ENCODE measurements at places on chromosomes 2 and 18.

GRCh38 chr2:12300019-12300602, 416.6 kb upstream of the TRIB2 start:
- no peak for DNase-seq

- no peak for DNase-seq
Measured at GRCh38 chr2:133765658-133766057, 197.4 kb upstream of the NCKAP5 start.

DNA sequence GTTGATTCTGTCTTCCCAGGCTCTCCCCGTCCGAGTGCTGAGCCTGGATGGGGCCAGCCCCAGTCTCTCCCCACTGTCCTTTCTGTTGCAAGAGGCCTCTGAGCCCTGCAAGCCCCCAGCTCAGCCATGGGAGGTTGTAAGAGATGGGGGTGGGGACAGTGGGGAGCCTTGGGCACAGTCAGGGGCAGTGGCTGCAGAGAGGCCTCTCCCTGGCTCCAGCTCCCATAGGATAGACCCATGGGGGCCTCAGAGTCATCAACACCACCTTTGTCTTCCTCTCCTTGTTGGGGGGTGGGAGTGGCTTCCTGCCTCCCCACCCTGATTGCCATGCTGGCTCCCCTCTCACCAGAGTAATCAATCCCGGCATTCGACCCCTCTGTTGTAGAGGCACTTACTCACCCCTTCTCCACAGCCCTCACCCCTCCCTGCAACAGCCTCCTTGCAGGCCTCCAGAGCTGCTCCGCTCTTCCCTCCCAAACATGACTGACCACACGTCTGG, 37.5 kb upstream of the NPAS2 start:
- DNase-seq, result no peak

DNA sequence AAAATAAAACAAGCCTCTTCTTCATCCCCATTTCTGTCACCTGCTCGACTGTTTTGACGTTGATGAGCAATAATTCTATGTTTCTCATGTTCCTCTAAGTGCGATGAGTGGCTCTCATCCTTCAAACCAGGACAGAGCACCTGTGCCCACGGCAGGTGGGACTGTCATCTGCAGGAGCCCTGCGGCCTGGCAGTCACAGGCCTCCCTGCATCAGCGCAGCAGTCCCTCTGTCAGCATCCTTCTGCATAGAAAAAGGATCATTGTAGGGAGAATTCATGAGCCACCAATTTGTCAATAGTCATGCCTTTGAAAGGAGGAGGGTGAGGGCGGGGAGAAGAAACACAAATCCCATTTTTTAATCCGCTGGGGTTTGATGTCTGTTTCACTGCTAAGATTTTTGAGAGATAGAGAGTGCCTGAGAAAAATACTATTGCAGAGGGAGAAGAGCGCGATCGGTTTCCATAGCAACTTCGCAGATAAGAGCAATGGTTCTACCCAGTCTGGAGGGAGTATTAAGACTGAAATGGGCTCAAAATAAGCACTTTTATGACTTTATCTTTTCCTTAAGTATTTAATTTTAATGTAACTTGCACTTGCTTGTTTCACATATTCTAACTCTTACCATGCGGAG, 234.3 kb upstream of the NCKAP5 start:
- DNase-seq, result no peak

DNA sequence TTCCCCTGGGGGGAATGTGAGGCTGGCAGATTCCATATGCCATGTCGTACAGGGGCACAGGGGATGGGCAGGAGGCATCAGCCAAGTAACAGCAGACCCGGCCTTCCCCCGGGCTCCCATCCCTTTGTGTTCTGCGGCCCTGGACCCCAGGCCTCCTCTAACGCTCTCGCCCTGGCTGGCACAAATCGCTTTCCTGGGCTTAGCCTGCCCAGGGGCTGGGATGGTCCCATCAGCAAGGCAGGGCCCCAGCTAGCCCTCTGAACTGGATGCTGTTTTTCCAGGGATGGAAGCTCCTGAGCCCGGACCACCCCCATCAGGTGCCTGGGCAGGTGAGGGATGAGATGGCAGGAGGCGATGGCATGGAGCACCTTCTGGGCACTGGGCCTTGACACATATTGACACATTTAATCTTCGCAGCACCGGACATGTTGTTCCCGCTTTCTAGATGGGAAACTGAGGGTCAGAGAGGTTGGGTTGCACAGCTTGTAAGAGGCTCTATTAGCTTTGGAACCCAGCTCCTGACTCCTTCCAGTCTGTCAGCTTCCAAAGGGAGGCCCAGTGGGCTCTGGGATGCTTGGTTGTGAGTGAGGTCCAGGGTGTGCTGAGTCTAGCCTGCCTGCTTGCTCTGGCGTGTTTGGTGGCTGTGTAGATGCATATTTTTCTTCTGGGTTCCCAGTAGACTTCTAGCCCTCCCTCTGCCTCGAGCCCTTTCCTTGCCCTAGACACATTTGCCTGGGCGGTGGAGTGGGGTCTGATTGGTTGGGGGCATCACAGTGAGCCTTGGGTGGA, 40.3 kb downstream of the GLI2 start:
- DNase-seq, result no peak

- no peak for DNase-seq
Measured at GRCh38 chr2:59233448-59233847, 992.3 kb upstream of the FANCL start.

GRCh38 chr2:222960126-222960525, 91.9 kb upstream of the KCNE4 start:
- DNase-seq, result no peak

DNA sequence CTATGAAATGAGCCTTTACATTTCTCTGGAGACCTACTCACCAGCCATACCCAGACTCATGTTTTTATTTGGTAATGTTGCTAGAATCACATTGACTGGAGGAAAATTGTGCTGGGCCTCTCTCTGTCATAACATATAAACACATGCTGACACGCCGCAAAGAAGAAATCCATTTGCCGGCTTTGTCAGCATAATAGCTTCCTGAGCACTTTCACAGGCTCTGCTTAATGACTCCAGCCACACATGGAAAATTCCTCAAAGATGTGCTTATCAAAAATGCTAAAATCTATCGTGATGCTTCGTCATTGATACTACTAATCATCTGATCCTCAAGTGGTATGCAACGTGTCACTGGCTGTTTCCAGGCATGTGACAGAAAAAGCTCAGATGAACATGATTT, 63.1 kb downstream of the RND3 start:
- no peak for DNase-seq

GRCh38 chr18:8989017-8989416, 113.5 kb upstream of the NDUFV2 start:
- no peak for DNase-seq

- no peak for DNase-seq
Measured at GRCh38 chr2:65344689-65345088, 87.7 kb downstream of the SPRED2 start.

DNA sequence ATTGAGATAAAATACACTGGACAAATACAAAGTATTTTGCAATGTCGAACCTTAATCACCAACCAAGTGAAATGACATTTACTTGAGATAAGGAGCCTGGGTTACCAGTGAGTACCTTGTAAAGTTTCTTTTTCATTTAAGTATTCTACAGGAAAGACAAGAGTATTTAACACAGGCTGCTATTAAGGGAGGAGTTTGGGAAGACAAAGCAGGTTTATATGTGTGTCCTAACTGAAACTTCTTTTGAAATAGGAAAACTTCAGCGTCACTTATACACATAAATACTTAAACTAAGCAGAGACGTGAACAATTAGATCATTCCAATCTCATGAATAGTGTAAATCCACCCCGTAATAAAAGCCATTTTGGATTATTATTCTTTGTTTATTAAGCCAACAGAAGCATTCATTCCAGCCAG, 126.7 kb upstream of the CYP26B1 start:
- no peak for DNase-seq

DNA sequence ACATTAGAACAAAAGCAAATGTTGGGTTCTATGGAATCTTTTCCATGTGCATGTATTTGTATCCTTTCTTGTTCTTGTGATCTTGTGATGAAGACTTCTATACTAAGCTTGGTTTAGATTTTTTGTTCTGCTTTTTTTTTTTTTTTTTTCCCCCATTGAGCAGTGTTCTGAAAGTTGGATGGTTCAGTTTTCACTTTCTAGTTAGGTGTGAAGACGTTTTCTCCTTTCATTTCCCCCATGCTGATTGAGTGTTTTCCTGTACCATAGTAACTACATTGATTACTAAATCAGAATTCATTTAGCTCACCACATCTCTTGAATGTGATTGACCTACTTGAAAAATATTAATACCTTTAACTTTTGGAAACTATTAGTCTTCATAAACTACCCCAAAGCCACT, 34.1 kb downstream of the NOP58 start:
- no peak for DNase-seq

GRCh38 chr2:74072565-74072964, 75.1 kb downstream of the BOLA3 start:
- DNase-seq, result no peak

DNA sequence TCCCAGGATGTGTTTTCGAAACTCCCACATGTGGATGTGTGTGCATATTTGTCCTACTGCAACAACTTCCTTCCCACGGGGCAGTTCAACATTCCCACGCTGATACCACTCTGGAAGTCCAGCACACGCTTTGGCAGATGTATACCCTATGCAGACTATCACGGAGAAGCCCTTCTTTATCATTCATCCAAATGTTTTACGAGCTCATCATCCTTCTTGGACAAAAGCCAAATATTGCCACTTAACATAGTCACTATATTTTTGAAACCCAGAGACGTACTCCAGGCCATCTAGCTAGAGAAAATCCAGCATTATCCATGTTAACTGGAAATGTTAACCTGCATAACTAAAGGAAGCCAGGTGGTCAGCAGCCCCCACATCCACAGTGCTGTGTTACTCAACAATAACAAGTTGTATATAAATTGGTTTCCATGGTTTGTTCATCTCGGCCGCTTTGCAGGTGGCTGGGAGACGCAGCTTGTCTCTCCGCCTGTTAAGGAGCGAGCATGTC, 131.5 kb downstream of the ZNF532 start:
- no peak for DNase-seq

- no peak for DNase-seq
Measured at GRCh38 chr18:36580266-36580665, 248.5 kb downstream of the TPGS2 start.

DNA sequence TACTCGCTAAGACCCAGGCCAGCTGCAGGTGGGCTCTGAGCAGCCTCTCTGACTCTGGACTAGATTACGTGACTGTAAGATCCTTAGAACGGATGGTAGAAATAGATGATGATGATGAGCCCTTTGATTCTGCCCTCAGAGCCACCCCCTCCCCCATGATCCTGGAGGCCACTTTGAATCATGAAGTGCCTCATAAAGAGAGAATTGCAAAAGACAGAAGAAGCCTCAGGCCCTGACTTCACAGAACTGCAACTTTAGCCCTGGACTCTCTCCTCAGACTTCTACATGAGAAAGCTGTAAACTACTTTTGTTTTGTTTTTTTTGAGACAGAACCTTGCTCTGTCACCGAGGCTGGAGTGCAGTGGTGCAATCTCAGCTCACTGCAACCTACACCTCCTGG, 15.4 kb upstream of the TET3 start:
- no peak for DNase-seq

GRCh38 chr18:3692113-3692621, 242.2 kb downstream of the TGIF1 start:
- no peak for DNase-seq

DNA sequence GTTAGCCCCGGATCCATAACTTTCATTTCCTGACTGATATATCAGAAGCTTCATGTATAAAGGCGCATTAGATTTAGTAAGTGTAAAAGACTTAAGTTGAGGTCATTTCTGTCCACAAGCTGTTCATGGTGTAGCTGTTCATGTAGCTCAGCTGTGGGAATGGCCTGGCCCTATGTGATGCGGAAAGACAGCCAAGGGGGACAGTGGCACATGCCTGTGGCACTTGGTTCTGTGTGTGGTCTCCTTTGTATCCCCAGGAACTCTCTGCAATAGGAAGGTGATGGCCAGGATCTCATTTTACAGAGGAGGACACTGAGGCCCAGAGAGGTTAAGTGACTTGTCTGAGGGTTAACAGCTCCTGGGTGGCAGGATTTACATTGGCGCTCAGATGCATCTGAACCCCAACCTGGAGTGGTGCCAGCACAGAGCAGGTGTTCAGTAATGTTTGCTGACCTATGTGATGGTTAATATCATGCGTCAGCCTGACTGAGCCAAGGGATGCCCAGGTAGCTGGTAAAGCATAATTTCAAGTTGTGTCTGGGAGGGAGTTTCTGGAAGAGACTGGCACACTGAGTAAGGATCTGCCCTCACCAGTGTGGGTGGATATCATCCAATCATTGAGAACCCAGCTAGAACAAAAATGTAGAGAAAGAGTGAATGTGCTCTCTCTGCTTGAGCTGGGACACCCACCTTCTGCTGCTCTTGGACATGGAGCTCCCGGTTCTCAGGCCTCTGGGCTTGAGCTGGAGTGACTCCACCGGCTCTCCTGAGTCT, 25.4 kb downstream of the HPCAL1 start:
- no peak for DNase-seq

- no peak for DNase-seq
Measured at GRCh38 chr2:196113061-196113974, 44.7 kb upstream of the DNAH7 start.

DNA sequence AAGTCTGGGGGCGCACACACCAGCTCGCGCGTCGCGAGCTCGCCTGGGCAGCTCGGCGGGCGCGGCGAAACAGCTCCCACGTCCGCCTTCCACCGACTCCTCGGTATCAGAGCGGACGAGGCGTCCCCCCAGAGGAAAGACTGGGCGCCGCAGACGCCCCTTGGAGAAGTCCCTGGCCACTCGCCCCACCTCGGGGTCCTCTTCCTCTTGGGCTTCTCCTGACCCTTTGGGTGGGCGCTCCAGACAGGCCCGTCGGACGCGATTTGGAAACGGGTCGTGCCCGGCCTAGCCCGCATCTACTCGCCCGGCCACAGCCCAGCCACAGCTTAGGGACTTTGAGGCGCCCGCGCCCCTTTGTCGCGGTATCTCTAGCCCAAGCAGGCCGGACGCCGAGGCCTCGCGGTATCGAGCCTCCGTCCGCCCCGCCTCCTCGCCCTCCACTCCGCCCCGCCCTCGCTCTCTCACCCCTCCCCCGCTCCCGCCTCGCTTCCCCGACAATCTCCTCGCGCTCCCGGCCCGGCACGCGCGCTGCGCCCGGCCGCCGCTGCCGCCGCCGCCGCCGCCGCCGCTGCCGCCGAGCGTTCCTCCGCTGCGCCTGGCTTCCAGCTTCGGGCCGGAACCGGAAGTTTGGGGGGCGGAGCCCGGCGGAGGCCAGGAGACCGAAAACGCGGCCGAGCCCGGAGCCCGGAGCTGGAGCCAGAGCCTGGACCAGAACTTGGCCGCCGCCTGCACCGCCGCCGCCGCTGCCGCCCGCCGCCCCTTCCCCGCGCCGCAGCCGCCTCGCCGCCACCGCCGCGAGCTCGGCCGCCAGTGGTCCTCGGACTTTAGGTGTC, 749 bp upstream of the ACVR2A start:
- DNase-seq, result peak; percentile 70

GRCh38 chr2:235263205-235264120, 230.4 kb upstream of the AGAP1 start:
- DNase-seq, result no peak

- no peak for DNase-seq
Measured at GRCh38 chr2:161123531-161124030, 36.6 kb upstream of the TANK start.

GRCh38 chr2:115584507-115584906, 1142.1 kb downstream of the DPP10 start:
- no peak for DNase-seq
